ENCODE measurements at places on chromosomes 3 and 15. TPM values are rescaled to one million over a fixed set of nuclear protein-coding genes. Genes with fewer than 3 reads are reported as not detected.

Gene MKRN2OS
- total RNA-seq: 1.3 TPM

Gene SOX2
- total RNA-seq: 5.1 TPM

Gene INO80
- total RNA-seq: 36.3 TPM

Gene CADPS
- total RNA-seq: 8.4 TPM

Gene RASGRP1
- 0.31 TPM for total RNA-seq

Gene IQCF5
- total RNA-seq: not detected

Gene P3H2
- 10.6 TPM for total RNA-seq

Gene FURIN
- total RNA-seq: 48.0 TPM

Gene HIGD2B
- total RNA-seq: not detected

Gene ROPN1B
- not detected for total RNA-seq

Gene ARPP21
- total RNA-seq: 1.5 TPM

Gene MME
- 35.8 TPM for total RNA-seq

Gene RLBP1
- total RNA-seq: not detected

Gene PTH1R
- total RNA-seq: 14.0 TPM

Gene INSYN1
- 11.4 TPM for total RNA-seq

Gene BNC1
- 0.16 TPM for total RNA-seq

Gene BFSP2
- not detected for total RNA-seq

Gene IQSEC1
- 60.7 TPM for total RNA-seq

Gene PLA2G4B
- total RNA-seq: 3.9 TPM

Gene TRH
- total RNA-seq: not detected

Gene ZNF710
- 10.1 TPM for total RNA-seq

Gene PEX5L
- not detected for total RNA-seq

Gene PLSCR2
- 1.3 TPM for total RNA-seq

Gene OXTR
- total RNA-seq: 0.49 TPM

Gene PLCL2
- 12.3 TPM for total RNA-seq

Gene PAK2
- total RNA-seq: 69.5 TPM

Gene DNAH12
- total RNA-seq: 0.27 TPM

Gene SLCO2A1
- total RNA-seq: 10.4 TPM

Gene TRAT1
- total RNA-seq: not detected

Gene SQOR
- 96.3 TPM for total RNA-seq

Gene PCOLCE2
- total RNA-seq: 62.7 TPM

Gene GRAMD2A
- total RNA-seq: 0.64 TPM

Gene GREM1
- total RNA-seq: 64.8 TPM

Gene CRABP1
- total RNA-seq: 0.50 TPM

Gene ACTC1
- total RNA-seq: 6.6 TPM

Gene GOLGA8T
- total RNA-seq: not detected

Gene CCDC13
- 7.4 TPM for total RNA-seq

Gene TP63
- not detected for total RNA-seq

Gene BCL2A1
- total RNA-seq: not detected

Gene CLN6
- total RNA-seq: 14.9 TPM

Gene WNT5A
- total RNA-seq: 46.3 TPM

Gene REC114
- not detected for total RNA-seq

Gene TMEM207
- not detected for total RNA-seq

Gene GP9
- total RNA-seq: not detected

Gene WDR93
- not detected for total RNA-seq

Gene SCAMP5
- 7.9 TPM for total RNA-seq

Gene CLDN1
- 0.50 TPM for total RNA-seq

Gene CX3CR1
- total RNA-seq: 0.94 TPM

Gene KNG1
- not detected for total RNA-seq

Gene QTRT2
- total RNA-seq: 28.2 TPM

Gene C3orf85
- total RNA-seq: not detected

Gene NR2E3
- total RNA-seq: not detected

Gene ITIH3
- not detected for total RNA-seq

All from gastroesophageal sphincter (tissue), 4 donors.